Femur (tissue), 1 donor: ENCODE measurements at places on chromosomes 2 and 18.
A peak's percentile ranks its signal among the peaks of the same experiment; 100 is the strongest.

GRCh38 chr18:57603871-57604270 lies 17.4 kb upstream of the FECH start:
- no peak for DNase-seq

DNA sequence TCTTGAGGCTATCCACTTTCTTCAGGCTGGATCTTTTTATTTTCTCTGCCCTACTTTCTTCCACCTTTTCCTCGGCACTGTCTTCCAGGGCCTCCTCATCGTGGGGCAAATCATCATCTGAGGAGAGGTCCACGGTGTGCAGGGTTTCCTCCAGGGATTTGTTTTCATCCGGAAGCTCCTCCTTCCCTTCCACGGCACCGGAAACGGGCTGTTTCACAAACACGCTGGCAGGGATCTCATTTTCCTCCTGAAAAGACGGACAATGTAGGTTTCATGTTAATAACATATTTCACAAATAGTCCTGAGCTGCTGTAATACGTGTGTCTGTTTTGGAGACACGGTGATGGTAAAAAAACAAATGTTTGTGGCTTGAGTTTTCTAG lies 10.4 kb downstream of the CAVIN2 start:
- DNase-seq = no peak

DNA sequence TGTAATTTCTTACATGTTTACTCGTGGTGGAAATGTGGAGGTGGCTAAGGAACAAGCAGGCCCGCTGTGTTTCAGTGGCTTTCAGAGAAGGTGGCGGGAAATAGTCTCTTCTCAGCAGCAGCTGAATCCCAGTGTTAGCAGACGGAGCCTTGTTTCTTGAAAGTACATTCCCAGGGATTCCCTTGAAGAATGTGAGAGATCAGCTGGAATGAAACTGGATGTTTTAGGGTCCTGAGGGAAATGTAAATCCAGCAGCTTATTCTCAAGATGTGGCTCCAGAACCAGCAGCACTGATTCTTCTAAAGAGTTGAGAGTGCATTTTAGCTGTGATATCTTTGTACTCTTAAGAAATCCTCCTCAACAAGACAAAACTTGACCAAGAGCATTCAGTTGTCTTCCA lies 59.1 kb downstream of the CDC42EP3 start:
- DNase-seq = no peak

DNA sequence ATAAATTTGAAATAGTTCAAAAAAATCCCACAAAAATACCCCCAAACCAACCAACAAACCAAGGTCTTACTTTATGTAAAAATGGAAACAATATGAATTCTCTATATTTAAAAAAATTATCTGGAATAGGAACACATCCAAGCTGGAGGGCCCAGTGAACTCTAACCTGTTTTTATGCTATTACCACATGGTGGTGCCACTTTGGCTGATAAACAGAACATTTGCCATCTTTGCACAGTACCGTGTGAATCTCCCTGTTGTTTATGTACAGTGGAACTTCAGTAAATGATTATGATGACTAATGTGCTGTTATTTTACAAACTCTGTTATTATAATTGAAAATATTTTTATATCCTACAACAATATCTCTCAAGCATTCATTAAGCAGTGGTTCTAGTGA lies 145.3 kb upstream of the SMAD7 start:
- no peak for DNase-seq

- no peak for DNase-seq
Measured at GRCh38 chr2:172287605-172288315, 139.6 kb upstream of the ITGA6 start.

DNA sequence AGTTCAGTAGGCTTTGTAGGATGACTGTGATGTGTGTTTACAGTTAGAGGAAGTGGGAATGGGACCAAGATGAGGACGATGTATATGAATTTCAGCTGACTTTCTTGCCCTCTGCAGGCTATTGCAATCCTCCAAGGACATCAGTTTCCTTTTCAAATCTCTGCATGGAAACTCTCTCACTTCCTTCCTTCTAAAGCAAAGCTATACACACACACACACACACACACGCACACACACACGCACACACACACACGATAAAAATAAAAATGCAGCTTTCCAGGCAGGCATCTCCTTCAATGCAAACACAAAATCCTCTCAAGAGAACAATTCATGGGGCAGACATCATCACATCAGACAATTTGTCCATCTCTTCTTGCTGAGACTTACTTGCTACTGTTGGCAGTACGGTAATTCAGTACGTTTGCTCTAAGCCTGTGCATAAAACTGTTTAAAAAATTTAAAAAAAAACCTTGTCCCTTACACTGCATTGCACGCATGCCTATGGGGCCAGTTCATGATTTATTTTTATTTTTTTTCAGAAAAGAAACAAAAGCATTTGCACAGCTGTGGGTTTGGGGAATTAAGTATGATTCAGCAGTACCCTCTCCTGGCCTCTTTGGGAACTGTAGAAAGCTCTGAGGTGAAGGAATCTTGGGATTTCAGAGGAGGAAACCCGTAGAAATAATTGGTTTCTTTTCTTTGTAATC lies 27.1 kb upstream of the ICOS start:
- peak; percentile 61 for DNase-seq

- peak; percentile 76 for DNase-seq
Measured at GRCh38 chr2:220959391-220959802, 612.7 kb downstream of the EPHA4 start.

- no peak for DNase-seq
Measured at GRCh38 chr2:42359304-42359964, 1.6 kb downstream of the COX7A2L start.

DNA sequence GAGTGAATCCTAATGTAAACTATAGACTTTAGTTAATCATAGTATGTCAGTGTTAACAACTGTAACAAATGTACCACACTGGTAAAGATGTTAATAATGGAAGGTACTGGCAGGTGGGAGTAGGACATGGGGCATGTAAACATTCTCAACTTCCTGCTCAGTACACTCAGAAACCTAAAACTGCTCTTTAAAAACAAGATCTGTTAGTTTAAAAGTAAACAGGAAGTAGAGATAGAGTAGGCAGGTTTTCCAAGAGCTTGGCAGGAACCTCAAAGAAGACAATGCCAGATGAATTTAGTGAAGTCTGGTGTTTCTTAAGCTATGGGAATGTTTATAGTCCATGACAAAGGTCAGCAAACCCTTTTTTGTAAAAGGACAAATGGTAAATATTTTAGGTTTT lies 46.6 kb downstream of the CCDC138 start:
- DNase-seq = no peak

DNA sequence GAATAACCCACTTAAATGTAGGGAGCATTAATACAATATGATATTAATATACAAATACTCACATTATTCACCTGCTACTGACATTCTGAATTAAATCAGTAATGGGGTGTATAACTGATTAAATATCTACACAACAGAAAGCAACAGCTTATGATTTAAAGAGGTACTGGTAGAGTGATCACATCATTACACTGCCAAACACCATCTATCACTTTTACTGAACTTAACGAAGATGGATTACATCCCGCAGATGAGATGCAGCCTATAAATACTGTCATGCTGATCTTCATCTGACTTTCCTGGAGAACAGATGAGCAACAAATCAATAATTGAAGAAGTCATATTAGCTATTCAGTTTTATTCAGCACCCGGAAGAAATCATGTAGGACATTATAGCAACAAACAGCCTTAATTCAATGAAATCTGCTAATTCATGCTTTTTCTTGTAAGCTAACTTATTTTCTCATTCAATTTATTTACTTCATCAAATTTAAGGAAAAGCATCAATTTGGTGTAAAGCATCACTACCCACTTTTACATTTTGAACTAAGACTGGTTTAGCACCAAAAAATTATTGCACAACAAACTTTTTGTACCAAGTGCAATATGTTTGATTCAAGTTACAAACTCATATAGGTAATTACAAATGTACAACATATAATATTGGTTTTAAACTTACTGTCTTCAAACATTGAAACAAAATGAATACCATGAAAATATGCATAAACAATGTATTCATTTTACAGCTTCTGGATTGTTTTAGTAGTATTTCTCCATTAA lies 1509.0 kb downstream of the LRP1B start:
- no peak for DNase-seq

DNA sequence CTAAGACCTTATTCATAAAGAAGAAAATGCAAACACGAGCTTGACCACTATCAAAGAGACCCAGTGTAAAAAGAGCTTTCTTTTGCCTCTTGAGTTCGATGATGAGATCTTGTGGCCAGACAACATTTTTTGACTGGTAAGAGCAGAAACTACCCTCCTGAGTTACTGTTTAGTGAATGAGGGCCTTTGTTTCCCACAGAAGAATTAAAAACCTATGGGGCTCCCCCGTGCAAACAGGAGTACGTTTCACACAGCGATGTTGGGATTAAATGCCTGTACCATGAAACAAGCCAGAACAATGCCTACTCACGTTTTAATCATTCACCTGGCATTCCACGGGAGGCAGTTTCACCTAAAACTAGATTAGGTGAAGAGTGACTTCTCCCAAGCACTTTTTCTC lies 36.0 kb downstream of the MYCN start:
- no peak for DNase-seq

- DNase-seq = no peak
Measured at GRCh38 chr2:112803691-112804521, 19.6 kb upstream of the IL1A start.

DNA sequence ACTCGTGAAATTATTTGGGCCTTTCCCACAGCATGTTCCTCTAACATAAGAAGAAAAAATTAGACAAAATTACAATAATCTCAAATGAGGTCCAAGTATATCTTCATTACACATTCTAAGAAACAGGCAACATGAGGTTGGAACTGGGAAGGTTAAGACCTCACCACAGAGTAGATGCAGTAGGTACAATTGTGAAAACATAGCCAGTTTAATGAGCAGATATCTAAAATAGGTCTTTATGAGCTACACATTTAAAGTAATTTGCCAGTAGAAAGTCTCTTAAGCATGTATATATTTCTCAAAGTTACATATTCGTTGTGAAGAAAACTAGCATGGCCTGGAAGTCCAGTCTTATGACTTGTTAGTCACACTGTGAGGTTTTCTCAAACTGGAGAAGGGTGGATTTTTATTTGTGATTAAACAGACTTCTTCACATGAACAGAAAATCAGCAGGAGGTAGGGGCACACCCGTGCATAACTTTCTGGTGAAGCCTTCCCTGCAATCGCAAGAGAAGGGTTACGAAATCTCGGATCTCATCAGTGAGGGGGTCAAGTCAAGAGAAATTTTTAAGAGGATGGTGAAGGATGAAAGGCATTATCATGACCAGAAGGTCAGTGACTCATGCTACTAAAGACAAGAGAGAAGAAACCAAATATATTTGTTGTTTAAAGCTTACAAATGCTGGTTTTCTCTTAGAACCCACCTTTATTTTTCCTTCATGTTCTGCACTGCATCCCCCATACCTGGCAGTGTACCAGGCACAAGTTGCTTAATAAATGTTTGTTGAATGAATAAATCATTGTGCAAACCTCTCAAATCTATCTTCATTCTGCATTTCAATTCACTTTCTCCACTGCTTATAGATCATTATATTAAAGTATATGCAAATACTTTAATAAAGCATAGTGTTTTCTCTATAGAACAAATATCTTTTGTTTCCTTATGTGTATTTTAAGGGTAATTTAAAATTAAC lies 5.1 kb upstream of the RAB27B start:
- DNase-seq = no peak

- DNase-seq = no peak
Measured at GRCh38 chr2:26687801-26688200, 4.7 kb upstream of the KCNK3 start.

GRCh38 chr18:73758446-73758845 lies 389.2 kb downstream of the FBXO15 start:
- DNase-seq = no peak

DNA sequence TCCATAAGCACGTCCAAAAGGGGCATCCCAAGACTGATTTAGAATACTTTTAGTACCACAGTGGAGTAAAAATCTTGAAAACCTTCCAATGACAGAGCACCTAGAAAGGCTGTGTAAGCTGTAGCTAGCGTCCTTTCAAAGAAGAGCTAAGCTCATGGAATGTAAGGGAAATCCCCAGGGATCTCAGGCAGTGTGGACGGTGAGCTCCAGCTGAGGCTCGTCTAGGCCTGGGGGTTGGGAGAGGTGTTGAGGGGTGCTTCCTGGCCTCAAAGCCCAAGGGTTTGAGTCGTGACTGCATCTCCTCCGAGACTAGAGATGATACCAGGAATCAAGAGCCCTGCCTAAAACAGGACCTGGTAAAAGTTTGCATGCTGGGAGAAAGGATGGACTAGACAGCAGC lies 7.6 kb downstream of the CTIF start:
- DNase-seq = no peak

DNA sequence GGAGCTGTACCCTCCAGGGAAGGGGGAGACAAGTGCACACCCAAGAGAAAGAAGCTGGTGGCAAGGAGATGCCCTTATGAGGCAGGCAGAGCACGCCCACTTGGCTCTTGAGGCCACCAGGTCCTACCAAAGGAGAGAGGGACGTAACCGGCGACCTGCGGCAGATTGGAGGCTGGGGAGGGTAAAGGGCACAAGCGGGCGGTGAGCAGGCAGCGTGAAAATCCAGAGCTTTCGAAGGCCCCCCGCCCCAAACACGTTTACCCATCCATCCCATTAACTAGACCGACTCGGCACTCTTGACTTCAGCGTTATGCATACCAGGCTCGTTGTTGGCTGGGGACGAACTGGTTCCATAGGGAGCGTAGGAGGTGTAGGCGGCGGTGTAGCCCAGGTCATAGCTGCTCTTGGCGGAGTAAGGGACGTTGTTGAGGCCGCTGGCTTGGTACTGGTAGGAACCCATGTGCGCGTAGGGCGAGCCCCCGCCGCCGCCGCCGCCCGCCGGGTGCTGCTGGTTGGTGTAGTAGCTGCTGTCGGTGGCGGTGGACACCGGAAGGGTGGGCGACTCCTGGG lies 794 bp downstream of the DLX2 start:
- no peak for DNase-seq

DNA sequence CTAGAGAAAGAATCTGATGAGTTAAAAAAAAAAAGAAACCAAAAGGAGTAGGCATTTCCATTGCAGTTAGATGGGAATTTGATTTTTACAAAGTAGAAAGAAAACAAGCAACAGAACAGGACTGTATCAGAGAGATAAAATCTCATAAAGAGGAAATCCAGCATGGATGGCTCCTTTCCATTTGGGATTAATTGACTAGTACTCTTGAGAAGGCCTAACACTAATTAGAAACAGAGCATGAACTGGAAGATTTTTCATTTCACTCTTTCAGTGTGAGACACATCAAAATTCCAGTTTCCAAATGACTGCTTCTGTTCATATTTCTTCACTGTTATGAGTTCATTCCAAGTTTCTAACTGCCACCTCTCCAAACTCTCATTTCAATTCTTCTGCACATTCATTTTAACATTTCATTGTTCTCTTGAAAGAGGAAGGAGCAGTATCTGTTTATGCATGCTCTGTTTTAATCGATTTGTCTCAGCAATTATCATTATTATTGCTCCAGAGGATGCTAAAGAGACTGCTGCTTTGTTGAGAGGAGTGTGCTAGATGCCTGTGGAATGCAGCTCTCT lies 108.8 kb upstream of the PIEZO2 start:
- DNase-seq = no peak

- DNase-seq = no peak
Measured at GRCh38 chr2:158729873-158730620, 65.1 kb upstream of the DAPL1 start.

GRCh38 chr2:237663517-237664110 lies 36.2 kb downstream of the LRRFIP1 start:
- DNase-seq = peak; percentile 67

GRCh38 chr18:51039138-51040112 lies 9.4 kb downstream of the SMAD4 start:
- no peak for DNase-seq

- DNase-seq = no peak
Measured at GRCh38 chr2:98093146-98093545, 6.2 kb downstream of the VWA3B start.

- no peak for DNase-seq
Measured at GRCh38 chr18:9474108-9474982, 968 bp upstream of the RALBP1 start.

- DNase-seq = no peak
Measured at GRCh38 chr2:13616616-13617015, 899.9 kb downstream of the TRIB2 start.
